ENCODE measurements at places on chromosomes 3 and 15. TPM values are rescaled to one million over a fixed set of nuclear protein-coding genes. Genes with fewer than 3 reads are reported as not detected.

The KIF7 gene
- 0.79 TPM for total RNA-seq

The EHHADH gene
- total RNA-seq: 7.1 TPM

GRCh38 chr15:68994981-68995761 lies 19.3 kb upstream of the NOX5 start:
- H3K36me3 ChIP-seq: no peaks in the 10 kb centered on the region
- H3K27ac ChIP-seq: no peak overlapping the region
- H3K4me3 ChIP-seq: no peak overlapping the region
- H3K27me3 ChIP-seq: no peaks in the 10 kb centered on the region

The CIAO2A gene
- 19.1 TPM for total RNA-seq

The TM6SF1 gene
- total RNA-seq: 2.0 TPM

DNA sequence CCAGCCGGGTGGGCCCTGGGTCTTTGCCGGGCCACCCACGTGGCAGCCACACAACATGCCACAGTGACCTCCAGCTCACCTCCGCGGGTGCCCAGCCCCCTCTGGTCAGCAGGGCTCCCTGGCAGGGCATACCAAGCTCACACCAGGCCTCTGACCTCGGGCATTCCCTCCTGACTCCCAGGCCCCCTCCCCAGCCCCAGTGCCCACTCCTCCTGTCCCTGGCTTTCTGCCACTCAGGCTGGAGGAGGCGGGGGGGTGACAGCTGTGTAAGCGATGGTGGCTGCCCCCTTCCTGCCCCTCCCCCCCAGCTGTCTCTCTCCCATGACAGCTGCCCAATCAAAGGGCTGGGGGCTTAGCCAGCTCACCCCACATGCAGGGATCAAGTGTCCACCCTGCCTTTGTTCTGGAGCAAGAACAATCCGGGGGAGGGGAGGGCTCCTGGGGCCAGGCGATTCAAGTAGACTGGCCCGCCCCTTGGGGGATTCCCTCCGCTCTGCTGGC lies 3.3 kb downstream of the PCBP4 start:
- H3K36me3 ChIP-seq: peaks cover 19% of the 10 kb centered on the region
- H3K4me3 ChIP-seq: no peak overlapping the region
- peaks cover 33% of the 10 kb centered on the region for H3K4me1 ChIP-seq
- DNase-seq: no peak
- no peaks in the 10 kb centered on the region for H3K27me3 ChIP-seq
- H3K27ac ChIP-seq: no peak overlapping the region

The SNUPN gene
- 18.6 TPM for total RNA-seq

DNA sequence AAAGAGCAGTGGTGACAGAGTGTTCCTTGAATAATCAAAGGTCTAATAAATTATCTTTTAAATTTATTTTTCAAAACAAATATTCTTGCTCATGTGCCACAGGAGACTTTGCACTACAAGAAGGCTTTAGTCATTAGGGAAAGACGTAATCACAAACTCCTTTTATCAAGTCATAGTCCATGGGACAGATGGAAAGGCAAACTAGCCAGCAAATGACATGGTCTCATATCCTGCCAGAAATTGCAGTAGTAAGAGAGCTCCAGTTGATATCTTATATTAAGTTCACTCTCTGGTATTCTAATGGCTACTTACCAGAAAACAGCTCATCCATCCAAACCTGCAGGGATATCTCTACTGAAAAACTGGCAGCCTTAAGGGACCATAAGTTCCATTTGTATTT lies 225.0 kb upstream of the TP63 start:
- H3K4me1 ChIP-seq: no peaks in the 10 kb centered on the region
- no peak overlapping the region for H3K4me3 ChIP-seq
- H3K27me3 ChIP-seq: no peaks in the 10 kb centered on the region
- DNase-seq: no peak

GRCh38 chr3:18237251-18238005 lies 187.7 kb downstream of the SATB1 start:
- H3K36me3 ChIP-seq: no peaks in the 10 kb centered on the region
- no peak for DNase-seq
- no peak overlapping the region for H3K4me3 ChIP-seq
- H3K27ac ChIP-seq: no peak overlapping the region
- H3K27me3 ChIP-seq: peaks cover 3% of the 10 kb centered on the region
- H3K4me1 ChIP-seq: no peaks in the 10 kb centered on the region

- H3K4me1 ChIP-seq: no peaks in the 10 kb centered on the region
- DNase-seq: no peak
- no peak overlapping the region for H3K27ac ChIP-seq
- no peak overlapping the region for H3K4me3 ChIP-seq
Observed at GRCh38 chr15:100097342-100098127, 244.2 kb downstream of the ADAMTS17 start.

DNA sequence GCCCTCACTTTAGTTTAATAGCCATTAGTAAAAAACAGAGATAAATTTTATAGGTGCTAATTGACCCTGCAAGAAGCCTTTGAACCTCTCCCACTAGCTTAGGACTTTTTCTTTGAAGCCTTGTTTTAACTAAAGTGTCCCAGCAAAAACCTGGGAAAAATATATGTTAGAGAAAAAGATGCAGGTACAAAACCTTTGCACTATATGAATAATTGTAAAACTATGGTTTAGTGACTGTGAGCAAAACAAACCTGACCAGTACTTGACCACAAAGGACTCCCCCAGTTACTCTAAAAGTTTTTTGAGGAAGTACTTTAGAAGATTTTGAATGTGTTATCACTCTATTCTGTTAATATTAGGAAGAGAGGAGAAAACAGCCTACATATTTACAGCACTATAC lies 123.3 kb upstream of the TP63 start:
- peaks cover 23% of the 10 kb centered on the region for H3K4me1 ChIP-seq
- no peak overlapping the region for H3K4me3 ChIP-seq
- H3K27me3 ChIP-seq: no peaks in the 10 kb centered on the region
- DNase-seq: no peak
